ENCODE measurements at places on chromosomes 5 and 9.

DNA sequence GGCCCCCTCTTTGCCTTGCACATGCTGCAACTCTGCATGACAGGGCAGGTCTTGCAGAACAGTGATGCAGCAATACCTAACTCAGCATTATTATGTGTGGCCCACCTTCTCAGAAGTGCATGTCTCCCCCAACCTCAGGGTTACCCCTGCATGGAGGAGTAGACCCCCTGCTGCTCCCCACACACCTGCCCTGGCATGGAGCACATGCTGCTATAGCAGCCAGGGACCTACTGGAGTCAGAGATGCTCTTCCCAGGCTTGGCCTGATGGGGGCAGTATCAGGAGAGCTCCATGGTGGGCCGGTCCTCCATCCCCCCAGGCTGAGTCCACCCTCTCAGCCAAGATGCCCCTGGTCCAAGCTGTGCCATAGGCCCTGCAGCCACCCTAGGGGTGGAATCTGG, 13.2 kb upstream of the BOD1 start:
- DNase-seq = no peak

DNA sequence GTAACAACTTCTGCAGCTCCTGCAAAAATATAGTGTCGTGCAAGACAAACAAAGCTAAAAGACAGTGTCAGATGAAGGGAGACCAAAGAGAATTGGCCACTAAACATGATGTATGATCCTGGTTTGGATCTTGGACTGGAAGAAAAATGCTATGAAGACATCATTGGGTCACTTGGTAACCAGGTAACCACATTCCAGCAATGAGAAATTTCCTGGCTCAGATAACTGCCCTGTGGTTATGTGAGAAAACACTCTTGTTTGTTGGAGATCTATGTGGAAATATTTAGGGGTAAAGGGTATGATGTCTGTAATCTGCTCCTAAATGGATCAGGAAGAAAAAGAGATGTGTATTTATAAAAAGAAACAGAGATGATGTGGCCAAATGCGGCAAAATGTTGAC, 45.5 kb upstream of the ANKRD33B start:
- no peak for DNase-seq

GRCh38 chr5:71910741-71911140, 191.7 kb downstream of the CARTPT start:
- DNase-seq = no peak

GRCh38 chr5:62340979-62341378, 35.0 kb downstream of the KIF2A start:
- DNase-seq = no peak

DNA sequence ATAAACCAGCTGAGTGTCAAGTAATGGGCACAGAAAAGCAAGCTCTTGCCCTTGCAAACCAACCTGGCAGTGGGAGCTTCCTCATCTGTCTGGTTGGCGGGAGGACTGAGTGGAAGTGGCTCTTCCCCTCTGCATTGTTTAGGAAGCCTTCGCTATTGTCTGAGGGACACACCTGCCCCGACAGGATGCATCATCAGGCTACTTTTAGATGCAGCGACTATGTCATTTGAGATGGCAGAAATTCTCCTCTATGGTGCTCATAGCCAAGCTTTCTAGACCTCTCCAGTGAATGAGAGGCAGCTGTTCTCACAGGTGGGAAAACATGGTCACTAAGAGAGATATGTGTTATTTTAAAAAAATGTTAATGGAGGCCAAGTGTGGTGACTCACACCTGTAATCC, 104.0 kb downstream of the DOCK8 start:
- no peak for DNase-seq

DNA sequence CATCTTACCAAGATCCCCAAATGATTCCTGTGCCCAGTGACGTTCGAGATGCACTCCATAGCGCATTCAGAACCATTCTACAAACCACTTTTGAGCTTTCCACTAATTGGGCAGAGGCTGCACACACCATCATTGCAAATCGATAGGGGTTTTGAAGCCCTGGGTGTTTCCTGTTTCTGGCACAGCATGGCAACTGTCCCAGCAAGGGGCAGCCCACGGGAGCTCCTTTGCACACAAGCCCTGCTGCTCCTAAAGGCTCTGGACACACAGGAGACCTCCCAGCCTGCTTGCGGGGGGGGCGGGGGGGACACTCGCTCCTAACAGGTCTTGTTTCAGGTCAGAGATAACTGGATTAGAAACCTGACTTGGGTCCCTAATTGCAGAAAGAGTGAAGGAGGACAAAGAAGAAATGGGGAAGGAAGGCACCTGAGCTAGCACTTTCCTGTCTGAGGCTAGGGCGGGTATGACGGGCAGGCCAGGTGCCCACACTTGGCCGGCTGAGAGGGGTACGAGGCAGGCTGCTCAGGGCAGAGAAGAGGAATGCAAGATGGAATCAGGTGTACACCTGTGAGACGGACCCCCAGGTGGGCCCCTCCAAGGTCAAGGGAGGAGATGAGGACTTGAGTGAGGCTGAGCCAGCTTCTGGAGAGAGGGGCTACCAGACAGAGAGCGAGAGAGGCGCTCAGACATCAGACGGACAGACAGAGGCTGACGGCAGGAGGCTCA, 820 bp downstream of the FBP1 start:
- no peak for DNase-seq

DNA sequence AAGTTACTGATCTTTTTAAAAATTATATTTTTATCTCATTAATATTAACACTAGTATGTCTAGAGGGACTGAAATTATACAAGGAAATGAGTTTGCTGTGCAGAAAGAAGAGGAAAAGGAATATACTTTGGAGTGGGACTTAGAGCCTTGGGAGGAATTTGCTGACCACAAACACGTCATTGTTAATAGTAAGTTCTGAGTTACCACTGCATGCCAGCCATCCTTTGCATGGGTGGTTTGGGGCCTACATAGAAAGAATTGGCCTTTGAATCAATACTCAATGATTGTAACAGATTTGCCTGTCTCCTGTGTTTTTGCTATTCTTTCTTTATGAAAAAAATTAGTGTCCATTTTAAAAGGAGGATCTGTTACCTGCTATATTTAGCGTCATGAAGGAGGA, 232.6 kb upstream of the TNC start:
- DNase-seq = no peak

GRCh38 chr5:145536133-145536532, 299.0 kb downstream of the PRELID2 start:
- no peak for DNase-seq

- DNase-seq = no peak
These were observed 715 bp upstream of the C5orf34 start for GRCh38 chr5:43515678-43516048.
